ENCODE measurements at places on chromosomes 2 and 18.

DNA sequence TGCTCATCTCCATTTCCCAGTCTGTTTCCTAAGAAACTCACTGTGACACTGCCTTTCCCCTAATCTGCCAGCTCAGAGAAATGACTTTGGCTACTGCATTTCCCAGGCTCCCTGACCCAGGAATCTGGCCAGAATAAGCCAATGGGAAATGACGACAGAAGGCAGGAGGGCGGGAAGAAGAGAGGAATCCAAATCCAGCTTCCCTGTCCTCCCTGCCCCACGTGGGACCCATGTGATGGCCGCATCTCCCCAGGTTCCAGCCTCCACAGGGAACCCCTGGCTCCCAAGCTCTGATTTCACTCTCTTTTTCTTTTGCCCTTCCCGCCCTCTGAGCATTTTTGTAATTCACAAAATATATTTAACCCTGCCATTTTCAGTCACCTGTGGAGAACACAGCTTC lies 37.8 kb upstream of the RAB12 start:
- no peaks in the 10 kb centered on the region for H3K36me3 ChIP-seq
- H3K27me3 ChIP-seq, result no peaks in the 10 kb centered on the region
- H3K27ac ChIP-seq, result no peak overlapping the region
- no peaks in the 10 kb centered on the region for H3K4me1 ChIP-seq

- DNase-seq, result no peak
- H3K36me3 ChIP-seq, result no peaks in the 10 kb centered on the region
- no peak overlapping the region for H3K27ac ChIP-seq
- H3K4me1 ChIP-seq, result no peaks in the 10 kb centered on the region
- no peaks in the 10 kb centered on the region for H3K27me3 ChIP-seq
Measured at GRCh38 chr2:171124541-171124940, 36.2 kb downstream of the TLK1 start.

- DNase-seq, result peak; percentile 64
- no peak overlapping the region for H3K4me3 ChIP-seq
- H3K4me1 ChIP-seq, result peaks cover 16% of the 10 kb centered on the region
Measured at GRCh38 chr18:13608791-13609532, 117.4 kb downstream of the FAM210A start.

GRCh38 chr2:23615216-23616020 lies 230.4 kb downstream of the KLHL29 start:
- no peaks in the 10 kb centered on the region for H3K4me1 ChIP-seq
- no peak for DNase-seq
- H3K4me3 ChIP-seq, result no peak overlapping the region

DNA sequence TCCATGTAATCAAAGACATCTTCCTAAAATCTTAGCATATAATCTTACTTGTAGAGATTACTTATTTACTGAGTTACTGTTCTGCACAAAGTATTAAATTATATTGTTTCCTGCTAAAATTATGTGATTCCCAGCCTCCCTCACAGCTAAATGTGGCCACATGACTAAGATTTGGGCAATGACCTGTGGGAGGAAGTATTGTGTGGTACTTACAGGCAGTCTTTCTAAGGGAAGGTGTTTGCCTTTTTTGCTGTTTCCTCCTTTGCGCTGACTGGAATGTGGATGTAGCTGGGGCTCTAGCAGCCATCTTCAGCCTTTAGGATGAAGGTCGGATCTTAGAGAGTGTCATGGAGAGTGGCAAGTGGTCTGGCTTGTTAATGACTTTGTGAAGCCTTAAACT lies 146.3 kb upstream of the APCDD1 start:
- H3K4me3 ChIP-seq, result no peak overlapping the region
- H3K36me3 ChIP-seq, result no peaks in the 10 kb centered on the region
- no peak overlapping the region for H3K27ac ChIP-seq
- H3K4me1 ChIP-seq, result no peaks in the 10 kb centered on the region
- H3K27me3 ChIP-seq, result no peaks in the 10 kb centered on the region

- no peak overlapping the region for H3K4me3 ChIP-seq
- H3K36me3 ChIP-seq, result no peaks in the 10 kb centered on the region
- peak; percentile 20 for DNase-seq
- no peaks in the 10 kb centered on the region for H3K4me1 ChIP-seq
Measured at GRCh38 chr2:201860636-201861066, 54.3 kb downstream of the CDK15 start.

DNA sequence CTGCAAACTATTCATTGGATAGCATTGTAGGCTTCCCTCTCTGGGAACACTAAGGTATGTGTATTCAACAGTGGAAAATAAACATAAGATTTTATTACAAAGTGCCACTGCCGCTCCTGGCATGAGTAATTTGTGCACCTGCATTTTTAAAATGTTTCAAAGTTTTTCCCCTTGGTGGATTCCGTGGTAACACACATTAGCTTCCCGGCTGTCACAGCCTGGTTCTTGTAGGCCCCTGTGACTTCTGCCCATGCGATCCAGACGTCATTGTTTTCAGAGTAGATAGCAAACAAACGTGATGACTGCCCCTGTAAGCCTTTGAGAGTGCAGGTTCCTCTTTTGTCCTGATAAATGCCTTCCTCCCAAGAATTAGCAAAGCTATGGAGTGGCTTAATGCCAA lies 421.0 kb downstream of the ZNF521 start:
- H3K27ac ChIP-seq, result no peak overlapping the region
- H3K4me1 ChIP-seq, result no peaks in the 10 kb centered on the region
- no peak overlapping the region for H3K4me3 ChIP-seq
- DNase-seq, result no peak
- H3K36me3 ChIP-seq, result no peaks in the 10 kb centered on the region

DNA sequence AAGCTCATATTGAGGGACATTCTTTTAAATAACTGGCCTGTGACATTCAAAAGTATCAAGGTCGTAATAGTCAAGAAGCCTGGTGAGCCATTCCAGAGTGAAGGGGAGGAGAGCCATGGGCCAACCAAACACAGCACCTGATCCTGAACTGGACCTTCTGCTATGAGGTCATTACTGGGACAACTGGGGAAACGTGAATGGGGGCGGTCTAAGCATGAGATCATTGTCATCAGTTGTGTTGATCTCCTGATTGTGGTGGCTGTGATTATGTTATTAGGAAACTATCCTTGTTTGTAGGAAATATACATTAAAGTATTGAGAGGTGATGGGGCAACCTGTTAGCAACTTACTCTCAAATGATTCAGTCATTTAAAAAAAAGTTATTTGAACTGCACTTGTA lies 79.3 kb downstream of the FBXO15 start:
- H3K27ac ChIP-seq, result no peak overlapping the region
- H3K27me3 ChIP-seq, result no peaks in the 10 kb centered on the region
- no peak for DNase-seq

DNA sequence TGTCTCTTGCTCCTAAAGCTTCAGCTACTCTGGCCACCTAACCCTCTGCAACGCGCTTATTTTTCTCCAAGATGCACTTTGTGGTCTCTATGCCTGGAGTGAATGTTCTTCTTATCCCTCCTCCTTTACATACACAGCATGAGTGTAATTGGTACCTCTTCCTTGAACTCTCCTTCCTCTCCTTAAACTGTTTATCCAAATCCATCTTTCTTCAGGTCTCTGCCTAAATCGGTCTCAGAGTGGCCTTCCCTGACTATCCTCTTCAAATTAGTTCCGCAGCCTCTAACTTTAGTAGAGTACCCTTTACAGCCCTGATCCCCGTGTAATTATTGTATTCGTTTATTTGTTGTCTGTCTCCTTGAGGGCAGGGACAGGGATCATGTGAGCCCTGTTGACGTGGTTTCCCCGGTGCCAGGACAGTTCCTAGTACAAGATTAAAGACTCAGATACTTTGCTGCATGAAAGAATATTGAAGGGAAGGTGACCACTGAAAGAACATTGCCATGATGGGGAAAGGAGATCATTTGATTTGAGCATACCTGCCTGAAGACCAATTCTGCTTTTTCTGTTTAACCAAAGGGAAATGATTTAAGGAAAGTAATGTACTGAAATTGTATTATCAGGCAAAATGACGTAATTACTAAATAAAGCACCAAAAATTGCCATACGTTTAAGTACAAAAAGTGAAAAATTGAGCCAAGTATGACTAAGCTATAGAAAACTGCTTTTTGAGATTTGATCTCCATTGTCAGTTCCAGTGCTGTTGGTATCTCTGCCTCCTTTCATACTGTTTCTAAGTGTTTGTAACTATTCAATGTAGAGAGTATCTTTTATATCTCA lies 1.2 kb downstream of the CNOT9 start:
- peak overlapping the region; percentile 92 for H3K27ac ChIP-seq
- peaks cover 23% of the 10 kb centered on the region for H3K4me1 ChIP-seq
- no peaks in the 10 kb centered on the region for H3K27me3 ChIP-seq
- peak overlapping the region; percentile 65 for H3K4me3 ChIP-seq

GRCh38 chr18:45617284-45617683 lies 2.0 kb downstream of the SLC14A2 start:
- peak overlapping the region; percentile 78 for H3K27ac ChIP-seq
- peaks cover 4% of the 10 kb centered on the region for H3K4me1 ChIP-seq
- H3K27me3 ChIP-seq, result no peaks in the 10 kb centered on the region
- no peaks in the 10 kb centered on the region for H3K36me3 ChIP-seq
- peak; percentile 91 for DNase-seq

DNA sequence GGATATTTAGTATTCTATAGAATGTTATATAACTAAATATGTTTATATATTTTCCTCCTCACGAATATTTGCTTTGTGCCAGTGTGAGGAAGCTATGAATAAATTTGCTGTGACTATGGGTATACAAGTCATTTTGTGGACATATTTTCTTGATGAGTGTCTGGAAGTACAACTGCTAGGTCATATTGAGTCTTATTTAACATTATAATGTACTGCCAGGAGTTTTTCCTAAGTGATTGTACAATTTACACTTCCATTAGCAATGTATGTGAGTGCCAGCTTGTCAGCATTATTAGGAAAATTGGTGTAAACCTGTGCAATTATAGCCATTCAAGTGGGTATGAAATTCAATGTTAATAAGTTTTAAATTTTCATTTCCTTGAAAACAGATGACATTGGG lies 1328.9 kb upstream of the TMEFF2 start:
- no peak overlapping the region for H3K4me3 ChIP-seq
- no peak overlapping the region for H3K27ac ChIP-seq
- DNase-seq, result no peak
- H3K36me3 ChIP-seq, result no peaks in the 10 kb centered on the region

GRCh38 chr2:70750320-70750719 lies 17.7 kb downstream of the ADD2 start:
- H3K4me3 ChIP-seq, result no peak overlapping the region
- DNase-seq, result no peak
- H3K4me1 ChIP-seq, result no peaks in the 10 kb centered on the region
- H3K36me3 ChIP-seq, result no peaks in the 10 kb centered on the region

- no peaks in the 10 kb centered on the region for H3K36me3 ChIP-seq
- no peaks in the 10 kb centered on the region for H3K27me3 ChIP-seq
- DNase-seq, result no peak
- no peak overlapping the region for H3K27ac ChIP-seq
Measured at GRCh38 chr2:168234407-168235085, 12.8 kb downstream of the STK39 start.

DNA sequence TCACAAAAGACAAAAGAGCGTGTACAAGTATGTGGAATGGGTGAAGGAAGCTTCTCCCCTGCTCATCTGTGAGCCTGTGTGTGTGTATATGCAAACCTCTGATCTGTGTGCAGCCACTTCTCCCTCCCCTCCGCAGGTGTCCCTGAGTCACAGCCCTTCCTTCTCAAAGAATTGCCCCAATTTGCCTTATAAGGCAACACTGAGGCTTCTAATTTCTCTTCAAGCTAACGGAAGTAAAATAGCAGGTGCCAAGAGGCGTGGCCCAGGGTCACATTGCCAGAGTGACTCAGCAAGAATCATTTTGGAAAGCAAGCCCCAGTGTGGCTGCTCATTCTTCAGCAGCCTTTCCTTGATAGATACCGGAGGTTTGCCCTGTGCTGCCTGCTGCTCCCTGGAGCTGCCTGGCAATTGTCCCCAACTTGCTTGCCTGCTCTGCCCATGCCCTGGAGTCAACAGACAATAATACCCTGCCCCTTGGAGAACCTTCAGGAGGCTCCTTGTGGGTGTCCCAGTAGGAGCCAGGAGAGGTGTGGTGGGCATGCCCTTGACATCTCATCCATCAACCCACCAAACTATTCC lies 37.3 kb upstream of the BMP10 start:
- no peaks in the 10 kb centered on the region for H3K27me3 ChIP-seq
- peaks cover 11% of the 10 kb centered on the region for H3K4me1 ChIP-seq
- no peaks in the 10 kb centered on the region for H3K36me3 ChIP-seq

DNA sequence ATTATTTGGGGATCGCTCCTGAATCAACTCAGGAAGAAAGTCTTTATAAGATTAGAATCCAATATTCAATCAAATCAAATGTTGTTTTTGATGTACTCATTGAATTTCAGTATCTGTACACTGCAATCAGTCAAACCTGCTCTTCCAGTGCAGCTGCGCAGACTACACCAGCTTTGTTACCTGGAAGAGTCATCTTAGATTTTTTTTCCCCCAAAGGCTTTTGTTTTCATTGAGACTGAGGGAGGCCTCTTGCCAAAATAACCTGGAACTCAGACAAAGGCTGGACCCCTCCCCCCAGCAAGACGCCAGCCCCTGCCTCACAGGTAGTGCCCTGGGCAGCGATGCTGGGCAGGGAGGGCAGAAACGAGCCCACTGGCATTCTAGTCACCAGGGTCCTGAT lies 74.8 kb downstream of the ARHGEF4 start:
- no peak overlapping the region for H3K4me3 ChIP-seq
- no peak overlapping the region for H3K27ac ChIP-seq
- H3K27me3 ChIP-seq, result no peaks in the 10 kb centered on the region
- no peaks in the 10 kb centered on the region for H3K36me3 ChIP-seq
- DNase-seq, result no peak
- H3K4me1 ChIP-seq, result no peaks in the 10 kb centered on the region

GRCh38 chr2:71006955-71007799 lies 12.5 kb upstream of the TEX261 start:
- H3K27ac ChIP-seq, result no peak overlapping the region
- no peak for DNase-seq
- H3K4me3 ChIP-seq, result no peak overlapping the region
- no peaks in the 10 kb centered on the region for H3K27me3 ChIP-seq
- H3K36me3 ChIP-seq, result no peaks in the 10 kb centered on the region
- no peaks in the 10 kb centered on the region for H3K4me1 ChIP-seq

DNA sequence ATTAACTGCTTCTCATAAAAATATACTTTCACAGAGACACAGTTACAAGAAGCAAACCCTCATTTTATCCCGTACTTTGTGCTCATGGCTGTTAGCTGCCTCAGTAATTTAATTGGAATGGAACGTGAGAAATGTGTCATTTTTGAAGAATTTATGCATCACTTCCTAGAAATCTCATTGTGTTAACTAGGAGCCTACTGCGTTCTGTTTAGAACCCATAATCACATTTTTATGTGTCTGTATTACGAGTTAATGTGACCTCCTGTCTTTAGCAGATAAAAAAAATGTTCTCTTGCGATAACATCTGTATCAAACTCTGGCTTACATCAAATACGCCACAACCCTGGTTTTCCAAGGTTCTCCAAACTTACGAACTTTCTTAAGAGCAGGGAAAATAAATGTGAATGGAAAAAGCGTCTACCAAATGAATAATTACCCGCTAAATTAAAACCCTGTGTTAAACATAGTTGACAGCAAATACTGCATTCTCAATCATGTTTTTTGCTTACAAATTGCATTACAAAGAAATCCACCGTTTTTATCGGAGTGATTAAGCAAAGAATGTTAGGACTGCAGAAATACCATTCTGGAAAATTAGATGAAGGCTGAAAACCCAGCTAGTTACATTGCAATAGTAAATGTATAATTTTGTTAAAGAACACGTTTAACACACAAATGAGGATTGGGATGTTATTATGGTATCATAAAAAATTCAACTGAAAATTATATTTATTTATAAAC lies 12.1 kb upstream of the GBX2 start:
- no peak overlapping the region for H3K4me3 ChIP-seq
- H3K27me3 ChIP-seq, result no peaks in the 10 kb centered on the region
- no peaks in the 10 kb centered on the region for H3K4me1 ChIP-seq

GRCh38 chr2:190679813-190680591 lies 31.1 kb downstream of the NAB1 start:
- no peaks in the 10 kb centered on the region for H3K36me3 ChIP-seq
- no peaks in the 10 kb centered on the region for H3K4me1 ChIP-seq
- H3K27ac ChIP-seq, result no peak overlapping the region
- H3K27me3 ChIP-seq, result no peaks in the 10 kb centered on the region
- DNase-seq, result peak; percentile 84

Data from Peyer's patch (tissue), 4 donors.